ENCODE measurements at places on chromosomes 1 and 21.
A peak's percentile ranks its signal among the peaks of the same experiment; 100 is the strongest.

DNA sequence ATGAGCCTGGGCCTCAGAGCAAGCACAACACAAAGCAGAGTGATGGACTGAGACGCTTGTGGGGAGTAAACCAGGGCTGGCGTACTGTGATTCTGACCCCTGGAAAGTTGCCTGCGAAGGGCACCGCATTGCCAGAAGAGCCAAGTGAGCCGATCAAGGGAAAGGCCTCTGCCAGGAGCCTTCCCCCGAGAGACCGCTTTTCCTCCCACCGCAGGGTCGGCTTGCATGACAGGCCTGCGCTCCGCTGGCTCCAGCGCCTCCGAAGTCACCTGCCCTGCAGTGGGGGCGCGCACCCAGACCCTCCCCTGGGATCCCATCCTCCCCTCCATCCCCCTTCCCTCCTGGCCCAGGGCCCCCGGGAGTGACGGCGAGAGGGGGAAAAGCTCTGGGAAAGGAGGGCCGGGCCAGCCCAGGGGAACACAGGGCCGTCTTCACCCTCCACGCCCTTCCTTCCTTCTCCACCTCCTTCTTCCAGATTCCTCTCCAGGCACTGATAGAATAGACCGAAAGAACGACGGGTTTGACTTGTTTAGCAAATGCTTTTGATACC lies 165.0 kb downstream of the TRIM33 start:
- DNase-seq, result peak; percentile 66

DNA sequence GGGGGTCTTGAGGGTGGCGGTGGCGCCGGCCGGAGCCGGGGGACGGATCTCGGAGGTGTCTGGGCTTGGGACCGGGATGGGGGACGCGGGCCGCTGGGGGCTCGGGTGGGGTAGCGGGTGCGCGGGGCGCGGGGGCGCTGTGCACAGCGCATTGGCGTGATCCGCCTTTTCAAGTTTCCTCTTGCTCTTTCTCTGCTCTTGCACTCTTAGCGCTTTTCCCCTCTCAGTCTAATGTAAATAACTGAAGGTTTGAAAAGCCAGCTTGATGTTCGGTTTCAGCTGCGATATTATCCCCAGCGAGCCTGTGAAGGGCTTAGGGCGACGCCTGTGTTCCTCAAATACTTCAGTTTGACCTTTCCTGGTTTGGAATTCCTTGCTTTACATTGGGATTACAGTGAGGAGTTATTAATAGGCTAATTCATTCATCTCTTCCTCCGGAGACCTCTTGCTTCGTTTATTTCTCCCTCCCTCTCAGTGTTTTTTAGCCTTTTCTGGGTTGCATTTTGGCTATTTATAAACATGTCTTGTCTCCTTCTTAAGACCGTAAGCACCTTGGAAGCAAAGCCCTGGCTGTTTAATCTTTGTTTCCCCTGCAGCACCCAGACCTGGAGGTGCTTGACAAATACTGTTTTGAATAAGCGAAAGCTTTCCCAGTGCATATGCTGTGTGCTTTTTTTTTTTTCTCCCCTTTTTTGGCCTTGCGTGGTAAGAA lies 693 bp downstream of the RAB4A start:
- DNase-seq, result peak; percentile 54

DNA sequence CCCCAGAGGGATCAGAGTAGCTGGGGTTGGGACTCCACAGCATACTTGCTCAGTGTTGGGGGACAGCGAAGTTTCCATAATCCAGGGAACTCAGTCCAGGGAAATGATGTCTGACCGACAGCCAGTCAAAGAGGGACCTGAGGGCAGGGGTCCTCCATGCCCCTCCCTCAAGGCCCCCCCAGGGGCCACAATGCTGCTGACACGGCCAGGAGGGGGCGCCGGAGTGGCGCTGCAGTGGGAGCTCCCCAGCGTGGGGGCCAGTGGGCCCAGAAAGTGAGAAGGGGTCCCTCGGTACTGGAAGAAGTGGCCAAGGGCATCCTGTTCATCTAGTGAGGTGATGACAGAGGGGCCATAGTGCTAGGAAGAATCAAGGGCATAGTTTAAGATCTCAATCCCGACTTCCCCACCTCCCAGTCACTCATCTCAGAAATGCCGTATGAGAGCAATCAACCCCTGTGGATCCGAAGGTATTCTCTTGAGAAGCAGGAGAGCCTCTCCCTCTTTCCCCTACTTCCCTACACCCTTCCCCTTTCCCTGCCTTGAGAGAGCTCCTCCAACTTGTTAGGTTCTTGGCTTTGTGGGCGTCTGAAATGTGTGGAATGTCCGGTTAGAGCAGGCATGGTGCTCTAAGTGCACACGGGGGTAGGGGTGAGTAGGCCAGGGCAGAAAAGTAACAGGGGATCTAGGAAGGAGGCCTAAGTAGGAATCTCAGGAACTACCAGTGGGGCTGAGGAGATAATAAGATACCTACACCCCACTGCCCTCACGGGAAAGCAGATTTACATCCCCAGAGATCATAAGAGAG lies 4.1 kb downstream of the NUDT17 start:
- DNase-seq, result no peak

- no peak for DNase-seq
Measured at GRCh38 chr1:93738926-93739325, 57.3 kb upstream of the BCAR3 start.

DNA sequence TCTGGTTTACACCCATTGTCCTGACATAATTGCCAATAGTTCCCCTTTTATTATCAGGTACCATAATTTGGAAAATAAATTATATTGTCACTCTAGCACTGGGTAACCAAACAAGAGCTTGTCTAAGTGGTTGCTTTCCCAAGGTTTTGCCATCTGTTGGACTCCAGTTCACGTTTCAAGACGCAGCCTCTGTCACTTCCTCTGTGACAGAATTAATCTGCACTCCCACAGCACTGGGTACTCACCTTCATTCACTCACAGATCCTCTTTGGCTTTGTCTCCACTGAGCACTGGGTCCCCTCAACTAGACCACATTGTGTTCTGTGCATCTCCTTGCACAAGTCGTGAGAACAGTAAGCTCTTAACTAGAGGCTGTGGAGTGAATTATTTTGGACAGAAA lies 123.6 kb upstream of the JUN start:
- DNase-seq, result no peak

DNA sequence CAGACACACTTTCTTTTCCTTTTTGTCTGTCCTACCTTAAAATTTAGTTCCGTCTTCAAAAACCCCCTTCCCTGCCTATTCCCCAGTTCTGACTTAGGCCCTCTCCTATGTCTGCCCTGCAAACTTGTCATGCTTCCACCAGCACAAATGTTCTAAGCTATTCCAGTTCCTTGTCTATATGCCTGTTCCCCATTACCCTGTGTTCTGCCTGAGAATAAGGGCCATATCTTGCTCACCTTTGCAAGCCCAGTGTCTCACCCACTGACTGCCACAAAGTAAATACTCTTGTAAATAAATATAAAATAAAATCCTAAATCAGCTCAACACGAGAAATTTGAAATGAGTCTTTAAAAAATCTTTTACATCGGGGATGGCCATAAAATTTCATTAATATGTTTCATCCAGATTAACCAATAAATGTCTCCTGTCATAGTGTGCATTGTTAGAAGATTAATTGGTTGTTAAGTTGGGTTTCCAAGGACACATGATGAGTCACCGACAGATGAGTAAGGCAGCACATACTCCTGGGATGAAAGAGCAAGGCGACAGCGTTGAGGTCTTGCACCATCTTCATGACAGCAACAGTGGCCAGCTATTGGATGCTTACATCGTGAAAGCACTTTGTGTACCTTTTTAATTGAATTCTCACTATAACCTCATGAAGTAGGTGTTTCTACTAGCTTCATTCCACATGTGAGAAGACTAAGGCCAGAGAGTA lies 92.6 kb upstream of the NGF start:
- no peak for DNase-seq

- peak; percentile 7 for DNase-seq
Measured at GRCh38 chr1:66119148-66119547, 326.5 kb downstream of the PDE4B start.

DNA sequence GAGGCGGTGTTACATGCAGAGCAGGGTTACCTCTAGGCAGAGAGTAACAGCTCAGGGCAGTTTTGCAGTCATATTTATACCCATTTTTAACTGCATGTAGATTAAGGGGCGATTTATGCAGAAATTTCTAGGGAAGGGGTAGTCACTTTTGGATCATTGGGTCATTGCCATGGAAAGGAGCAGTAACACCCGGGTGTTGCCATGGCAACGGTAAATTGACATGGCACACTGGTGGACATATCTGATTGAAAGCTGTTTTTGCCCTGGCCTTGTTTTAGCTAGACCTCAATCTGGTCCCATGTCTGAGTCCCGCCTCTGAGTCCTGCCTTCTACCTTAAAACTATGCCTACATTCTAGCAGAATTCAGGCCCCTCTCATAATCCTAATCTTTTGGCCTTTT lies 11.8 kb upstream of the USP1 start:
- DNase-seq, result no peak

- no peak for DNase-seq
Measured at GRCh38 chr1:227125929-227126545, 185.9 kb downstream of the COQ8A start.

DNA sequence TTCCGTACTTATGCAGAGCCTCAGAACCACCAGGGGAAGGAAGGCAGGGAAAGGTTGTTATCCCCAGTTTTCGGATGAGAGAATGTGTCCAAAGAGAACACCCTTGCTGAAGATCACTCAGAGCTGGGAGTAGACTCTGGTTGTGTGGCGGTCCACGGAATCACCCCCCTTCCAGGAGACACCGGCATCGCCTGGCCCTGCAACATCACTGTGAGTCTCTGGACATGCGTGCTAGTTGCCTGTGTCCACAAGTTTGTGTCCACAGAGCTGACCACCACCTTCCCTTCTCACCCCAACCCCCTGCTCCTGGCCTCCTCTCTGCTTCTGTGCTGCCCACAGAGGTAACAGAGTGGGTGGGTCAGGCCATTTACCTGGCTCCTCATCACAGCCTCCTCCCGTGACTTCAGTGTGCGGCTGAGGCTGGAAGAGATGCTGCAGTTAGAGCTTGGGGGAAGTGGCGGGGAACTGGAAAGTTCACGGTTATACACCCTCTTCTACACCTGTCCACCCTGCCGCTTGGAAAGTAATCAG lies 7.3 kb downstream of the MYBPH start:
- DNase-seq, result no peak

GRCh38 chr1:27102707-27103468 lies 52.0 kb downstream of the SLC9A1 start:
- DNase-seq, result peak; percentile 57

- no peak for DNase-seq
Measured at GRCh38 chr1:160633330-160633903, 13.4 kb downstream of the SLAMF1 start.

DNA sequence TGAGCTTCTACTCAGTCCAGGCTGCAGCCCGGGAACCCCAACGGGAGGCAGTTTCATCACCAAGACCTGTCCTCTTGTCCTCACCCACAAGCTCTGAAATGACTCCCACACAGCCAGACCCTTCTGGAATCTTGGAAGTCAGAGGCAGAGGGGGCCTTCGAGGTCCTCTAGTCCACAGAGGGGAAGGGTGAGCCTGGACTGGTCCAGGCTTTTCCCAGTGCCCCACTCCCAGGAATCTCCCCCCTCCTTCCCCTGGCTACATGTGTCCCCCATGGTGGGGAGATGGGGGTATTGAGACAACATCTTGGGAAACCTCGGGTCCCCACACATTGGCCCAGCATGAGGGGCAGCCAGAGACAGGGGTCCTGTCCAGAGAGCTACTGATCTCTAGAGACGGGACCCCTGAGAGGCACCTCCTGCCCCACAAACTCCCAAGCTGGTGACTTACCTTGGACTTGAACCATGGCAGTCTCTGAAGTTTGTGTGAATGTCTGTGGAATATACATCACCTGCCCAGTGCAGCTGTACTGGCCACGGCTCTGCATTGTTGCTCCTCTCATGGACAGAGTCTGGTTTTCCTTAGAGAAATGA lies 19.4 kb upstream of the SLAMF9 start:
- no peak for DNase-seq

DNA sequence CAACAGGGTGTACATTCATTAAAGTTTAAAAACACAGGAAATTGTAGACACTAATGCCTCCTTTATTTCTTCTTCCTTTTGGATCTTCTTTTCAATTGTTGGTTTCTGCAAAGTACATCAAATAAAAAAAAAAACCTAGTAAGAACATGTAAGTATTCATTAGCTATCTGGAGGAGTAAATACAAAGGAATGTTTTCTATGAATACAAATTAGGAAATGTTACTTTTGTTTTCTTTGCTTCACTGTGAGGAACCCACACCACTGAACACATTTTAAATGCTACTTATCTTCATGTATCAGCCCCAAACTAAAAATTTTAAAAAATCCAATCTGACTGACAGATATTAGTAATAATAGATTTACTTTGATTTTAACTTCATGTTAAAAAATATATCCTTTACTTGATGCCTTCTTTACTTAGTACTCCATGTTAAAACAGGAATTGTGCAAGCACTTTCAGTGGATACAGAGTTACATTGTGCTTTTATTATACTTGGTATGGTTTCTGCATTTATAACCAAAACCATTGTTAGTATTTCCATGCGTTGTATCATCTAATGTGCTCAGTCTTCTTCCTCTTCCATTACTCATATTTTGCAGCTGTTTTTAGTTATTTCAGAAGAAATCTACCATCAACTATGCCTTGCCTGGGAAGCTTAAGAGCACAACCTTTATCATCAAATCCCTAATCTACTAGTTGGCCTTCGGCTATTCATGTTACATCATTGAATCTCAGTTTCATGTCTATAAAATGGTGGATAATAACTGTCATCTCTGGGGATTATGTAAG lies 236.9 kb upstream of the DPYD start:
- DNase-seq, result no peak

DNA sequence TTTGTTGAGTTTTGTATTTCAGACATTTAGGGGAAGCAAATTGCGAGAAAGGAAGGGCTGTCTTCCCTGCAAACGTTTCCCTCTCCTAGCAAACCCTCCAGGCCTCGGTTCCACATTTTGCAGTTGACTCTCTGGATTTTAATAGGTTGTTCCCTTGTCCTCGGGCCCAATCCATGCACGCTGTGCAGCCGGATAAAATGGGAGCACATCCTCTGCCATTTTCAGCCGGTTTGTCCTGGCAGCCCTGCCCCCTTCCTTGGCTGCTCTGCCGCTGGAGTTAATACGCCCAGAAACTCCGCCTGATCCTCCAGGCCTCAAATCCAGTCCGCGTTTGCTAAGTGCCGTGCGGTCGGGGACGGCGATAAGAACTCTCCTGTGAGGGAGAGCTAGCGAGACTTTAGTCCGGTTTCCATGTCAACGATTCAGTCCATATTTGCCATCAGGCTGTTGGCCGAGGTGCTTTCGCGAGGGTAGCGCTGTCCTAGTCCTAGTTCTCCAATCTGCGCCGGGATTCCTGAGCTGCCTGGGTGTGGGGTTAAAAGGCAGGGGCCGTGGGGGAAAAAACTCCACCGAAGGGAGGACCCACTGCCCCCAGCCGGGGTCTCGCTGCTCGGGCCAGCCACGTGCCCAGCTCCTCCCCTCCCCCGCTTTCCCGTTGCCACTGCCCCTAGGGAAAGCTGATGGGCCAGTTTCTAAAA lies 2.9 kb upstream of the ARID1A start:
- DNase-seq, result peak; percentile 100

GRCh38 chr21:34072145-34073031 lies 990 bp upstream of the MRPS6 start:
- no peak for DNase-seq

GRCh38 chr1:53500204-53501064 lies 41.2 kb downstream of the DMRTB1 start:
- peak; percentile 70 for DNase-seq

All from NCI-H1092 treated with DMSO at 0.1 percent for 48 hours (cell line).